ENCODE measurements at places on chromosomes 6 and 20.

DNA sequence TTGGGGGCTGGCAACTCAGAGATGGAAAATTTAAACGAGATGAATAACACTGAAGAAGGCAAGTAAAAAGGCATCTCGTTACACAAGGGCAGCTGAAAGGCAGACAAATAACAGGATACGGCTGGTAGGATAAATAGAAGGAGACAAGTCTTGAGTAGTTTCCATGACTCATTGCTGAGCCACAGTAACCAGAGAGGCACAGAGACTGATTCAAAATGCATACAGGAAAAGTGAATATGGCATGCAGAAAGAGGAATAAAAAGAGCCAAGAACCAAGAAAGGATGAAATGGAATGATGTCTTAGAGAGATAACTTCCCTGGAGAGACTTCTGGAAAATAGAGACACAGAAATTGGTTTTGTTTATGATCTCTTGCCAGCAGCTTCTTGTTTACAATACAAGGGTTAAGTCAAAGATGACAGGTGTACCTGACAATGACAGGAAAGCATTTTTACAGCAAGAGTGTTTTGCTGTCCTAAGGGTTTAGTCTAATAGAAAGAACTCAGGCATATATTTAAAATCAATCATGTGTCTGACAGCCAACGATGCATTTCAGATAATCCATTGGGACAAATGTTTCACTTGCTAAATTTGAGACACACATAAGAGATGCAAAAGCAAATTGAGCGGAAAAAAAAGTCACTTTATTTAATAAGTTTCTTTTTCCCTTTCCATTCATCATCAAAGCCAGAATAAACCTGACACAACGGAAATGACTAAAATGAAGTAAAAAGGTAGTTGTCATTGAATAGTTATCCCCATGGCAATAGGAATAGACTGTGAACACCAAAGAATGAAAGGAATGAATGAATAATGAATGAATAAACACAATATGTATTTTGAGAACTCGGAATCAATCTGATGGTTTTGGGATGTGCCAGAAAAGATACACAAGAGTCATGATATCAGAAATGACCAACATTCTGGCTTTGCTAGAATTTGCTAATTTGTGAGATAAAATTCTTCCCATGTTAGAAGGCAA is 68.0 kb upstream of the KCNQ5 start:
- DNase-seq = no peak

DNA sequence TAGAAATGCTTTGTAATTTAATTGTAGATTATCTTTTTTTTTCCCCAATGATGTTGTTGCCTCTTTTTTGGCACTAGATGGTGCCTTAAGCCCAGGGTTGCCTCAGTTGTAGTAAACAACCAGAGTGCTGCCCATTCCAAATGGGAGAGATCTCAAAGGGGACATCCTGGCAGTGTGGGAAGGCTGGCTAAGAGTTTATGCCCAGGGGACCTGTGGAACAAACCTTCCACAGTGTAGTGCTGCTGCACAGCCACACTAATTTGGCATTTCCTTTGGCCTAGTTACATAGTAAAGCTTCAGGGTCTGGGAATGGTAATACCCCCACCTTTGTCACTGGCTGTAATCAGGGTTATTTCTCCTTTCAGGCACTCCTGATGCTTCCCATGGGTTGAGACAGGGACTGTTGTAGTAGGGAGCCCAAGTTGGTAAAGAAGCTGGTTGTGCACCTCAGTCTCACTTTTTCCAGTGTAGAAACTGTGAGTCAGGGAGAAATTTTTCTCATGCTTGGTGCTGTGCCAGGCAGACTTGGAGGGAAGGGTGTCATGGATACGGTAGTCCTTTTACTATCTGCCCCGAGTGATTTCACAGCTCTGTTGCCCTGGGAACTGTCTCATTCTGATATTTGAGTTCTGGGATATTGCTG is 177.8 kb upstream of the ECI2 start:
- DNase-seq = no peak

- DNase-seq = no peak
These were observed 8.2 kb downstream of the NOTCH4 start for GRCh38 chr6:32215617-32216016.

DNA sequence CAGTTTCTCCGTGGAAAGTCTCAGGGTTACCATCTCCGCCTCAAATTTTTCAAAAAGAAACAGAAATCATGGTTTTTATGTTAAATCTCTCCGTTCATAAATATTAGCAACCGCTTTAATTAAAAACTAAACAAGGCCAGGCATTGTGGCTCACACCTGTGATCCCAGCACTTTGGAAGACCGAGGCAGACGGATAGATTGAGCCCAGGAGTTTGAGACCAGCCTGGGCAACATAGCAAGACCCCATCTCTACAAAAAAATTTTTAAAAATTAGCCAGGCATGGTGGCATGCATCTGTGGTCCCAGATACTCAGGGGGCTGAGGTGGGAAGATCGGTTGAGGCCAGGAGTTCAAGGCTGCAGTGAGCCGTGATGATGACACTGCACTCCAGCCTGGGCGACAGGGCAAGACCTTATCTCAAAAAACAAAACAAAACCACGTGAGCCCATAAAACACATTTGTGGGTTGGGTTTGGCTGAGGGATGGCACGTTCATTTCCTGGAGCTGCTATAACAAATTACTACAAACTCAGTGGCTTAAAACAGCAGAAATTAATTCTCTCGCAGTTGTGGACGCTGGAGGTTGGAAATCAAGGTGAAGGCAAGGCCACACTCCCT is 223.2 kb downstream of the ZNF217 start:
- DNase-seq = no peak

DNA sequence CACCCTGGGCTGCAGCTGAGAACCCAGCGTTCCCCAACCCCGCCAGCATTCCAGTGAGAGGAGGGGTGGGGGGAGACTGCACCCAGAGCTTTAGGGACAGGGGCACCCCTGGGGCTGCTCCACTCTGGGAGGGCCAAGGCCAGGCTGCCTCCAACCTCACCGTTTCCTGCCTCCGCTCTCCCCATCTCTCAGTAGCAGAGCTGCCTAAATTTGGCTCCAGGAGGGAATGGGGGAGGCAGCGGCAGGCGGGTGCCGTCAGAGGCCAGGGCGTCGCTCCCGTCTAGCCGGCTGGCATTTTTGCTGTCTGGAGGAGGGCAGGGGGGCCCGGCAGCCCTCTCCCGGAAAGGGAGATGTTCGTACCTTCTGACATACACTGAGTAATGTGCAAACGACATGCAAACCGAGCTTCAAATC is 46.6 kb downstream of the NOL4L start:
- no peak for DNase-seq

Measured in GF-D8 (cell line).